ENCODE measurements at places on chromosomes 11 and 22.
A peak's percentile ranks its signal among the peaks of the same experiment; 100 is the strongest.

DNA sequence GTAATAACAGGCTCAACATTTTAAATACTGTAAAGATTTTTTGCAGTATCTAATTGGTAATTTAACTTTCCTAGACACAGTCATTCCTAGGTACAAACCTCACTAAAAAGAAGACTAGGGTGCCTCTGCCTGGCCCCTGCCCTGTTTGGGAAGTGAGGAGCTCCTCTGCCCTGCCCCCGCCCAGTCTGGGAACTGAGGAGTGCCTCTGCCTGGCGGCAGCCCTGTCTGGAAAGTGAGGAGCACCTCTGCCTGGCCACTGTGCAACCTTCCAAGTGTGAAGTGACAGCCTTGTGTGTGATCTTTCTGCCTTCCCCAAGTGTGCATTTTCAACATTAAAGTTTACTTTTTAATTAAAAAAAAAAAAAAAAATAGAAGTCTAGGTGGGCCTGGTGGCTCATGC lies 4.2 kb downstream of the CHORDC1 start:
- H3K4me1 ChIP-seq: peaks cover 21% of the 10 kb centered on the region
- H3K4me3 ChIP-seq: no peak overlapping the region
- H3K36me3 ChIP-seq: 0 out of 2 replicates have a peak, but pooled peaks cover 5% of the 10 kb centered on the region
- DNase-seq: no peak
- no peak overlapping the region for H3K27ac ChIP-seq

DNA sequence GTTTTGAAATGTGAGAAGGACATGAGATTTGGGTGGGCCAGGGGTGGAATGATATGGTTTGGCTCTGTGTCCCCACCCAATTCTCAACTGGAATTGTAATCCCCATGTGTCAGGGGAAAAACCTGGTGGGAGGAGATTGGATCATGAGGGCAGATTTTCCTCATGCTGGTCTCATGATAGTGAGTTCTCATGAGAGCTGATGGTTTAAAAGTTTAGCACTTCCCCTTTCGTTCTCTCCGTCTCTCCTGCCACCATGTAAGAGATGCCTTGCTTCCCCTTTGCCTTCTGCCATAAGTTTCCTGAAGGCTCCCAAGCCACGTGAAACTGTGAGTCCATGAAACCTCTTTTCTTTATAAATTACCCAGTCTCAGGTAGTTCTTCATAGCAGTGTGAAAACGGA lies 113.5 kb downstream of the FCHSD2 start:
- H3K36me3 ChIP-seq: no peaks in the 10 kb centered on the region
- H3K27me3 ChIP-seq: no peaks in the 10 kb centered on the region
- no peaks in the 10 kb centered on the region for H3K4me1 ChIP-seq
- H3K4me3 ChIP-seq: no peak overlapping the region
- DNase-seq: no peak
- H3K27ac ChIP-seq: no peak overlapping the region

GRCh38 chr11:34243600-34244464 lies 114.0 kb downstream of the ABTB2 start:
- H3K27ac ChIP-seq: peak overlapping the region; percentile 88
- H3K27me3 ChIP-seq: no peaks in the 10 kb centered on the region
- no peaks in the 10 kb centered on the region for H3K36me3 ChIP-seq
- peak; percentile 72 for DNase-seq

- no peaks in the 10 kb centered on the region for H3K27me3 ChIP-seq
- H3K36me3 ChIP-seq: no peaks in the 10 kb centered on the region
- no peak overlapping the region for H3K4me3 ChIP-seq
- no peak overlapping the region for H3K27ac ChIP-seq
- no peak for DNase-seq
Observed at GRCh38 chr11:70161043-70161625, 42.0 kb upstream of the FADD start.

DNA sequence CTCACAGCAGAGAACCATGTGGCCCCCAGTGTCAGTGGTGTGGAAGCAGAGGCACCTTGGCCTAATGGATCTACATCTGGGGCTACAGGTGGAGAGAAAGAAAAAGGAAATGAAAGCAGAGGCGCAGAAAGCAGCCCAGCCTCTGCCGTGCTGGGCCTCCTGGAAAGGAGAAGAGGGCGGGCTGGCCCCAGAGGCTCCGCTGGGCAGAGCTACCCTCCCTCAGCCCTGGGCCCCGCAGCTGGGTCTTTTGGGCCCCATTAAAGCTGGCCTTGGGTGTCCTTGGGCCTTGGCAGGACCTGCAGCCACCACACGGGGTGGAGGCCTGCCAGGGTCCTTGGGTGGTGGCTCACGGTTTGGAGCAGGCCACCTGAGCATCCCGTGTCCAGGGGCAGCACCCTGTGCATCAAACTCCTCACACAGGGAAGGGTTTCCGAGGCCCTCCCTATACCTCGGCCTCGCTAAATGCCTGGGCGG lies 31.6 kb upstream of the GAL start:
- no peak overlapping the region for H3K4me3 ChIP-seq
- no peaks in the 10 kb centered on the region for H3K36me3 ChIP-seq
- no peaks in the 10 kb centered on the region for H3K4me1 ChIP-seq
- H3K27ac ChIP-seq: no peak overlapping the region
- peak; percentile 31 for DNase-seq
- H3K27me3 ChIP-seq: no peaks in the 10 kb centered on the region

DNA sequence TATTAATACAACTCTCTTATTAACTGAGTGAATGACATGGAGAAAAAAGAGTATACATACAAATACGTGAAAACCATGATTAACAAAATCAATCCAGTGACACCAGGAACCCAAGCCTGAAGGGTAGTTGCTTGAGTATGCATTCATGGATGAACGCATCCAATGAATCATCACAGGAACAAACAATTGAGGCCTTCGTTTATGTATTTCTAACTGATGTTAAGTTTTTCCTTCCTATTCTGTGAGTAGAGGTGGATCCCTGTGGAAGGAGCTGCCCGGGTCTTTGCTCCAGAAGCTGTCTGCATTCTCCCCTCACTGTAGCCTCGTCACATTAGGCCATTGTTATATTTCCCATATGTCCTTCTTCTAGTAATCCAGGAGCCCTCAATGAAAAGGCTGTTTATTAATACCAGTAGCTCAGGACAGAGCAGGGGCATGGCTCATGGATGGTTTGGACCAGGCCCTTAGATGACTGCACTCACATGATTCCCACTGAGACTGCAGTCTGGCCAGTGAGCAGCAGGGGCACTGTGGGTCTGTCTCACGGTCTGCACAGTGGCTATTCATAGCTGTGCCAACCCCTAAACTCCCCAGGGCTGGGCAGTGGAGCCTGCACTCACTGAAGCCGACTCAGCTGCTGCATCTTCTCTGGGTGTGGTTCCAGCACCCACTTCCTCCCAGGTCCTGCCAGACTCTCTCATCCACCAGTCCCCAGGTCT lies 128.1 kb upstream of the TOP3B start:
- DNase-seq: peak; percentile 53
- H3K36me3 ChIP-seq: no peaks in the 10 kb centered on the region
- H3K27me3 ChIP-seq: no peaks in the 10 kb centered on the region
- H3K4me3 ChIP-seq: no peak overlapping the region
- no peak overlapping the region for H3K27ac ChIP-seq
- H3K4me1 ChIP-seq: no peaks in the 10 kb centered on the region

DNA sequence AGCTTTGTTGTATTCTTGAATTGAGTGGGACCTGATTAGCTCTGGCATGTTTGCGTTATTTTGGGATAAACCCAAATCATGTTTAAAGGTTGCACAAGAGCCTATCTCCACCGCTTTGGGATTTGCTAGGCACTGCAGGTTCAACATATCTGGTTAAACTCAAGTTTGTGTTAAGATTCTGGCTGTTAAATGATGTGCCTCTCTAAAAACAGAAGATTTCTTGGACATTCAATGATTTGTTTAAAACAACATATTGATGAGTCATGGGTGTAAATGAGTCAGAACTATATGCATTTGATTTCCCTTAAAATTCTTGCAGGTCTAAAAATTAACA lies 67.4 kb downstream of the AMOTL1 start:
- no peaks in the 10 kb centered on the region for H3K27me3 ChIP-seq
- H3K4me1 ChIP-seq: peaks cover 58% of the 10 kb centered on the region
- peaks cover 7% of the 10 kb centered on the region for H3K36me3 ChIP-seq
- no peak overlapping the region for H3K27ac ChIP-seq
- no peak overlapping the region for H3K4me3 ChIP-seq
